Activated CD8-positive, alpha-beta memory T cell treated with anti-CD3 and anti-CD28 coated beads for 4 hours (primary cell): ENCODE measurements at places on chromosomes 11 and 22.

- DNase-seq = no peak
These were observed 20.8 kb downstream of the LRP5 start for GRCh38 chr11:68333173-68333572.

- DNase-seq = no peak
These were observed 734 bp downstream of the ZP1 start for GRCh38 chr11:60867871-60868681.

DNA sequence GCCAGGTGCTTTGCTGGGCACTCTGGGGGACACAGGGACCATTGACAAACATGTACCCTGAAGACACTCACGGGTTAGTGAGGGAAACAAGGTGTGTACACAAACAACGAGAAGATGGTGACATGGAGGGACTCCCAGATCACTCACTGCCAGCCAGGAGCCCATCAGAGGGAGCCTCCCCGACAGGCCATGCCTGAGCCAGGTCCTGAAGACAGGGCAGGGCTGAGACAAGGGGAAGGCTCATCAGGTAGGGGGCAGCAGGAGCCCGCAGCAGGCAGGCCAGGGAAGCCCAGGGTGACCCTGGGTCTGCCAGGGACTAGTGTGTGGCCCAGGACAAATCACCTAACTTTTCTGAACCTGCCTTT lies 127.9 kb downstream of the BUD13 start:
- no peak for DNase-seq

DNA sequence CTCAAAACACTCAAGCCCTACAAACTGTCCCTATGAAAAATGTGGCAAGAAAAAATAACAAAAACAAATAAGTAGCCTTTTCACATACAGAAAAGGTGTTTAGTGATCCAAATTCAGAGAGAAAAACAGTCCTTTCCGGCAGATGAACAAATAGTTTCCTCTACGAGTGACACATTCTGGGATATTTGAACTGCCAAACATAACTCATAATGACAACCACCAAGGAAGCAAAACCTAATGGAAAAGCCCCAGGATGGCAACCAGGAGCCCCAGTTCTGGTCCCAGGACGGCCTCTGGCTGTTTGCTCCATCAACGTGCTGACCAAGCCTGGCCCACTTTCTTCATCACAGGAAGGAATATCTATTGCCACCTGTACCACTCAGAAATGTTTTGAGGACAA lies 6.0 kb downstream of the PACSIN2 start:
- DNase-seq = no peak

DNA sequence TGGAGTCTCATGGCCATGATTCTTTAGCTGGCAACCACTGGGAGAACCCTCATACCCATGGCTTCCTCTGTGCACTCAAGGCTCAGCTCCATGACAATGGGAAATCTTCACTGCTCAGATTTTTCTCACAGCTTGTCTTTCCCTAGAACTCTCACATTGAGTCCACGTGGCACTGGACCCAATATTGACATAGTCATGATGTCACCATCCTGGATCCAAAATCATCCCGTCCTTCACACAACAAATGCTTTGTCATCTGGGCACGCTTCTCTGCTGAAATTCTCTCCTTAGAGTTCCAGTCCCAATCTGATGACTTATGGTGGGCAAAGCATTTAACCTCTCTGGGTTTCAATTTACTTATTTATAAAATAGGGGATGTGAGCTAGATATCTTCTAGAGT lies 37.7 kb upstream of the CD44 start:
- DNase-seq = no peak

DNA sequence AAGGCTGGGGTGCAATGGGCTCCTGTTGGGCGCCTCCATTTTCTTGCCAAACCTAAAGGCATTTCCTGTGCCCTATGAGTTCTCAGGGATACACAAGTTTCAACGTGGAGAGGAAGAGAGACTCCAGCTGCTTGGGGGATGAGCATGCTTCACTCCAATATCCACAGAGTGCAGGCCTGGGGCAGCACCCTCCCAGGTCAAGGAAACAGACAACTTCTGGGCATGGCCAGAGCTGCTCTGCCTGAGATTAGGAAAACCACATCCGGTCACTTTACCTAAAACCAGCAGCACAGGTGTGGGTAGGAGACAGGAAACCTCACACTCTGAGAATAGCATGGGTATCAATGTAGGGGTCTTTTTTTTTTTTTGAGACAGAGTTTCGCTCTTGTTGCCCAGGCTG lies 28.7 kb downstream of the TMEM184B start:
- no peak for DNase-seq

- no peak for DNase-seq
These were observed 45.4 kb downstream of the RRP8 start for GRCh38 chr11:6557761-6558674.

DNA sequence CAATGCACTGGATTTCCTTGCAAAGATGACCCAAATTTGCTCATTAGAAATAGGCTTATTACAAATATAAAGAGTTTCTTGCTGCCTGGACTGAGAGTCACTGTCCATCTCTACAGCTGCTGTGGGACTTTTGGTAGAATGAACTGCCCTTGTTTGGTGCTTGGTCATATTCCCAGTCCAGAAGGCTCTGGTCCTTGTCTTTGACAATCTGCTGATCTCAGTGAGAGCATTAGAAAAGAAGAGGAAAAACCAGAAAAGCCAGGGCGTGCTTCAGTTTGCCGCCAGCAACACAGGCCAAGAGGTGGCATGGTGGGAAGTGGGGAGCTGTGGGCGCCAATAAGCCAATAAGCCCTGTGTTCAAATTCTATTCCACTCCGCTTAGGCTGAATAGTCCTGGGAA lies 48.2 kb upstream of the PARVA start:
- no peak for DNase-seq

GRCh38 chr22:38935023-38935422 lies 22.4 kb upstream of the APOBEC3A start:
- no peak for DNase-seq

- DNase-seq = no peak
These were observed 8.6 kb downstream of the ASRGL1 start for GRCh38 chr11:62345861-62346260.

GRCh38 chr11:130828741-130829140 lies 87.5 kb downstream of the SNX19 start:
- no peak for DNase-seq

DNA sequence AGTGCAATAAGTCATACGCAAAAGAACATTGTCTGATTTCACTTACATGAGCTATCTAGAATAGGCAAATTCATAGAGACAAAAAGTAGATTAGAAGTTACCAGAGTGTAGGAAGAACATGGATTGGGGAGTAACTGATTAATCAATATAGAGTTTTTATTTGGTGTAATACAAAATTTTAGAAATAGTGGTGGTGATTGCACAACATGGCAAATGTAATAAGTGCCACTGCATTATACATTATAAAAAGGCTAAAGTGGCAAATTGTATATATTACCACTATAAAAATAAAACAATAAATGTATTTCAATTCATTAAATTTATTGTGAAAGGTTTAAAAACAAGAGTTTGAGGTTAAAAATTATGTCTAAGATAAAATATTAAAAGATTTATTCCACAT lies 8.7 kb upstream of the OR51B4 start:
- DNase-seq = no peak

DNA sequence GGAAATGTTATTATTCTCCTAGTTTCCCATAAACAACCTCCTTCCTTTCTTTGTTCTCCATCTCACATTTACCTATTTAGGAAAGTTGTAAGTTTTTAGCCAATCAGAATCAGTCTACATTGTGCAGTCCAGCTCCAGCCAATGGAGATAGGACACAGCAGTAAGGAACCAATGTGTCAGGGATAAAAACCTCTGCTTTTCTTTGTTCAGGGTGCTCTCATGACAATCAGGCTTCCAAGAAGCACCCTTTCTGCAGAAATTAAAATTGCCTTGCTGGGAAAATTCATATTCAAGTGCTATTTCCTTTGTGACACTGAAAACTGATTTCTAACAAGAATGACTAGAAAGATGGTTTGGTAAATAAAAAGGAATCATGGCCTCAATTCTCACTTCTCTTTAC lies 14.6 kb downstream of the SCGB2A1 start:
- no peak for DNase-seq

DNA sequence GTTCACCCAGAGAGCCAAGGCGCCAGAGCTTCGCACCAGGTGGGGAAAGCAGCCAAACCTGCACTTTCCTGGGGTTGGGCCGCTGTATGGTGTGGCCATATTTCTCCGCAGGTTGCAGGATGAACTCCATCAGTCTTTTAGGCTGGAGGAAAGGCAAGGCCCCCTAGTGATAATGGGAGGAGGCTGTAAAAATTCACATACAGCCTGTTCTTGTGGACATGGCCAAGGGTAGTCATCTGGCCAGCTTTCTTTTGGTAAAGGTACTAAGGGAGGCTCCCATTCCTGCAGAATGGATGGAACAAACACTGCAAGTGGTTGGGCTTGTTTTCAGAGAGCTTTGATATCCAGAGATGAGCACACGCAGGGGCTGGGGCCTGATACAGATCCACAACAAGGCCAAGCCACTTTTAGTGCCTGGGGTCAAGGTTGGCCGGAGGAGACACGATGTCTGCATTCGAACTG lies 29.6 kb downstream of the C22orf31 start:
- no peak for DNase-seq

- DNase-seq = no peak
These were observed 1.9 kb downstream of the KCNQ1 start for GRCh38 chr11:2446590-2447252.

DNA sequence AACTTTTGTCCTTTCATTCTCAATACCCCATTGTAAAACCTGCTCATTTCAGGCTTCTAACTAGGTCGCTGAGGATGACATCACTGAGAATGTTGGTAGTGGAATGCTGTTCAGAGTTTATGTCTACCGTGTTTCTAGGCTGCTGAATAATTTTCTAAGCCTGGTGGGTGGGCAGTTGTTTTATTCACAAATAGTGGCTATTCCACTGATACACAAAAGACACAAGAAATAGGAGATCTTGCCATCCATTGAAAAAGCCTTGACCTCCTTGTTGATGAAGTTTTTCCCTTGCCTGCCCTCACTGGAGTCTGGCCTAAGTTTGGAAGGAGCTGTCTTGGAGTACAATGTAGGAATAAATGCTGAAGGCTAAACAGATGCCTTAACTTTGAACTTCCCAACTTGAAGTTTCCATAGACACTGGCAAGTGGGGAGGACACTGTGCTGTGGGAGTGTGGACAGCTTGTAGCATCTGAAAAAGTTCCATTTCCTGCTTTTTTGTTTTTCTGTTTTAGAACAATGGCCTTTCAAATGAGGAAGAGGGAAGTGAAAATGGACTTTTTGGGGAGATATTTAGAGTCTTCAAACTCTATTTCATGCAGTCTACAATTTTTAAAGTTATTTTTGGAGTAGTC lies 59.2 kb downstream of the TRIM44 start:
- no peak for DNase-seq

GRCh38 chr22:46064228-46064965 lies 85.9 kb upstream of the PPARA start:
- no peak for DNase-seq

DNA sequence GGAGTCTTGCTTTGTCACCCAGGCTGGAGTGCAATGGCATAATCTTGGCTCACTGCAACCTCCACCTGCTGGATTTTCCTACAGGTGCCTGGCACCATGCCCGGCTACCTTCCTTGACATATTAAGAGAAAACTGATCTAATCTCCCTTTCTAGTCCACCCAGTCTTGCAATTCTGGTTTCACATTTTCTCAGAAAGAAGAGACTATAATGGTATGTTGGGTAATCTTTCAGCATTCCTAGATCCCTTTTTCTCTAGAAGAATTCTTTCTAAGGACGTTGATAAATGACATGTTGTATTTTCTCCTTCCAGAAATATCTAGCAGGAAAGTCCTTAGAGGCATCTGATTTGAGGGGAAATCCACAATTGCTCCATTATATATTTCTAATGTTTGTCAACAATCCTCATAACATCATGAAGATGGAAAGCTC lies 10.4 kb upstream of the HSPA8 start:
- no peak for DNase-seq
